Hippocampal formation (tissue), 2 donors: ENCODE measurements at places on chromosomes 4 and X.
A peak's percentile ranks its signal among the peaks of the same experiment; 100 is the strongest.

DNA sequence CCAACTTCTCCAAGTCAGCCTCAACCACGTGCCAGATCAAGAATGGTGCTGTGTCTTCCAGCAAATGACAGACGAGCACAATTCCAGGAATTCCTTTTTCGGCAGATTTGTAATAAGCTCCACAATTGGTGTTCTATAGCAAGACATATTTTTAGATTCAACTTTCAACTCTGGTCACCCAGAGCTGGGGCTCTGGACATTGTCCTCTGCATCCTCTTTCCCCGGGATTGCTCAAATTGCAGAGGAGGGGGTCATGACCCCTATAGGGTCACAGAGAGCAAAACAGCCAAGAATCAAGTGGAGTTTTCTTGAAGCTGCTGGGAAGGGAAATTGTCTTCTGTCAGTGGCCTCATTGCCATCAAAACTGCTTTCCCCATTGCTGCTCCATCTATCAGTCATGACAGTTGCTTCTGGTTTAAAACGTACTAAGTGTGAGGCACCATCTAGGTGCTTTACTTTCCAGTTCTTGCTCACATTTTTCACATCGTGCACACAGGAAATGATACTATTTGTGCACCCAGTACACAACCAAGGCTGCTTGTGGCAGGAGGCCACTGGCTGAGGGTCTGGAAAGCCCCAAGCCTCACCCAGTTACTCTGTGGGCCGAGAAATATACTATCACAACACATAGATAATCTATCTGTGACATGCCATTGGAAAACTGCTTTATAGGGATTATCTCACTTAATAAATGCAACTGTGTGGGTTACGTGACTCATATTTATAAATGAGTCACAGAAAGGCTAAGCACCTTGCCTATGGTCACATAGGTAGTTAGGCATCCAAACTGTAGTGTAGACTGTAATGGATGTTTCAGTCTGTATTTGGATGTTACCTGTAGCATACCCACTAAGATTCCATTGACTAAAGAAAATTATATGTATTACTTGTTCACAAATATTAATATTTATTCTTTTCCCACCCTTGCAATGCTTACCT lies 91.7 kb upstream of the PHOX2B start:
- no peak for DNase-seq

GRCh38 chrX:38726612-38727011 lies 74.6 kb upstream of the MID1IP1 start:
- DNase-seq, result no peak

- peak; percentile 22 for DNase-seq
Measured at GRCh38 chr4:7244751-7245320, 52.5 kb downstream of the SORCS2 start.

- DNase-seq, result no peak
Measured at GRCh38 chr4:145824463-145824862, 114.2 kb downstream of the ZNF827 start.

- no peak for DNase-seq
Measured at GRCh38 chr4:105194328-105195231, 47.9 kb downstream of the TET2 start.

DNA sequence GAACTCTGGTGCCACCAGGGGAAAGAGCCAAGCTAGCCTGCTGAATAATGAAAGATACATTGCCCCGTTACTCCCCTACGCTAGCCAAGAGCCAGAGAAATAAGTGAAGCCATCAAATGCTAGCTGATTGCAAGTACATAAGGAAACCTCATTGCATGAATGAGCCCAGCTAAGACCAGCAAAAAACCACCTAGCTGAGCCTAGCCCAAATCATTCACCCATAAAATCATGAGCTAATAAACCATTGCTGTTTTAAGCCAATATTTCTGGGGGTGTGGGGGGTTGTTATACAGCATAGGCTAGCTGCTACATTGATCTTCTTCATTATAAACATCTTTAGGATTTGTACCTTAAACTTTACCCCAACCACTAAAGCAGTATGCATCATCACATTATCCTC lies 15.4 kb upstream of the EDNRA start:
- DNase-seq, result no peak

GRCh38 chrX:105845631-105846030 lies 23.3 kb downstream of the NRK start:
- no peak for DNase-seq

GRCh38 chr4:20043991-20044390 lies 207.7 kb upstream of the SLIT2 start:
- DNase-seq, result no peak

DNA sequence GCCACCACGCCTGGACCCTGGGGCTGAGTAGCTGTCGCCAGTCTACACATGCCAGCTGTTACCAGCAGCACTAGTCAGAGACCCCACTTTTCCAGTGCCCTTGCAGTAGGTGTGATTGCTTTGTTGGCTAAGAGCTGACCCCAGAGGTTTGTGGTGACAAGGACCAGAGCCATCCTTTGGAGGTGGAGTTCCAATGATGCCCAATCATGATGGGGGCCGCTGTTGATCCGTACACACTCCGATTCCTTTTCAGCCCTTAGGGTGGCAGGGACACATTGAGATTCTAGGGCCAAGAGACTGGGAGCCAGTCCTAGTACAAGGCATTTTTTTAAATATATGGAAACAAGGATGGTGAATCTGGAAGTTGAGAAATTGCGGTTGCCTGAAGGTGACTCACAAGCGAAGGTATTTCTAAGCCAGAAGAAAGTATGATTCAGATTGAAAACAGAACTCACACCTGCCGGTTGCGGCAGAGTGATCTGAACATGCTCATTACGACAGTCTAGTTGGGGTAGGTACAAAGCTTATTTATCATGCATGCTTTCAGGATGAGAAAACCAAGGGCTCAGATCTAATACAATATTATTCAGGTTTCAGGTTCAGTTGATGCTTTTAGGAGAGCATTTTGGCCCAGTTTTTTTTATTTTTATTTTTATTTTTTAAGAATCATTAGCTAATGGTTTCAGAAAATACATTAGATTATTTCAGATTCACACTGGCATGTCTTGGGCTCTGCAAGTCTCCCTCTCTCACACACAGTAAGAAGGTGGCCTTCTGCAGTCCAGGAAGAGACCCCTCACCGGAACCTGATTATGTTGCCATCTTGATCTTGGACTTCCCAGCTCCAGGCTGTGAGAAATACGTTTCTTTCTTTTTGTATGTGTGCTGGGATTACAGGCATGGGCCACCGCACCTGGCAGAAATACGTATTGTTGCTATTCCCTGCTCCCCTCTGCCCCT lies 43.4 kb downstream of the SHROOM2 start:
- DNase-seq, result no peak

GRCh38 chrX:139332441-139332840 lies 198.1 kb upstream of the F9 start:
- DNase-seq, result no peak

GRCh38 chr4:171565130-171565788 lies 247.9 kb upstream of the GALNTL6 start:
- DNase-seq, result no peak

- no peak for DNase-seq
Measured at GRCh38 chrX:15438332-15438731, 54.1 kb upstream of the VEGFD start.

DNA sequence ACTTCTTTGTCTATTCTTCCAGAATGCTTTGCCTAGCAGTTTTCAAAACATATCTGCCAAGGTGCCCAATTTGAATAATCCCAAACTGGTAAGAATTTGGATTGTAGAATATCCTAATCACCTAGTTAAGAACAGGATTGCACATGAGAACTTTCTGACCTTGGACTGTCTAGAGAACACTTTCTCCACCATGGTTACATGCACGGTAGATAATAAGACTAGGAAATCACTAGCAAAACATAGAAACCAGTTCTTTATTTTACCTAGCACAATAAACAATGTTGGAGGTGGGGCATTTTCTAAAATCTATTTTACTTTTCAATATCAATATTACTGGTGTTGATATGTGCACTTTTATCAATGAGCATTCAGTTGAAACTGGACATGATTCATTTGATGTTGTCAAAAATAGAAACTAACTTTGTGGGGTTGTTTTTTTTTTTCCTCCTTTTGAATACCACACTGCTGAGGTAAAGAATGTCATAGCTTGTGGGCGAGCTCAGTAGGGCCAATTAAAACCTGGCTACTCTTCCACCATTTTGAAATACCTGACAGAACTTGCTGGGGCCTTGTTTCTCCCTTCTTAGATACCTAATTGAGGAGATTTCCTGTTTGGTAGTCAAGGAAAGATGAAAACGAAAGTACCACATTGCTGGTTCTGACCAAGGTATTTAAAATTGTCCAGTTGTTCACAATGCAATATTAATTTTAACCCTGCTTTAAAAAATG lies 10.4 kb downstream of the MID1IP1 start:
- no peak for DNase-seq

GRCh38 chr4:107689912-107690587 lies 30.0 kb downstream of the PAPSS1 start:
- DNase-seq, result peak; percentile 11

- DNase-seq, result no peak
Measured at GRCh38 chr4:159142241-159142640, 39.4 kb downstream of the RAPGEF2 start.

DNA sequence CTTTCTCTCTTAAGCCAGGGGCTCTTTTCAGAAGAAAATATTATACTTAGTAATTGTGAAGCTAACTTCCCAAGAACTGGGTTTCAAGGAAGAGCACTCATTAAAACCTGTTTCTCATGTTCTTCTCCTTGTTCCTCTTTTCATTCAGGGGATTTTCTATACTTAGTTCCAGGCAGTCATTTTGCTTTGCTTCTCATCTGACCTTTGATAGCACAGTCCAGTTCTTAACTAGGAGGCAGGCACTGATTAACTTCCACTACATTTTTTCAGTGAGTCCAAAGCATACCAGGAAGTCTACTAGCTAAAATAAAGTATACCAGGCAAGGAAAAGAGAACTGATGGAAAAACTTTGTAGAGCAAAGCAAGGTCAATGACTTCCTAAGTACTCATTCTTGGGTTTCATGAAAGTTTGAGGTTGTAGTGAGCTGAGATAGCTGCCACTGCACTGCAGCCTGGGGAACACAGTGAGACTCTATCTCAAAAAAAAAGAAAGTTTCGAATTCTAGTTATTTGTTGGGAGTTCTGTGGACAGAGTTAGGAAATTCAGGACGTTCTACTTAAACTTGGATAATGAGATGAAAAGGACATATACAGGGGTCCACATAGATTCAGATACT lies 190.1 kb upstream of the HS3ST1 start:
- no peak for DNase-seq

GRCh38 chr4:156182269-156182668 lies 228.6 kb upstream of the CTSO start:
- no peak for DNase-seq

GRCh38 chr4:101356928-101357327 lies 9.6 kb upstream of the PPP3CA start:
- DNase-seq, result no peak

DNA sequence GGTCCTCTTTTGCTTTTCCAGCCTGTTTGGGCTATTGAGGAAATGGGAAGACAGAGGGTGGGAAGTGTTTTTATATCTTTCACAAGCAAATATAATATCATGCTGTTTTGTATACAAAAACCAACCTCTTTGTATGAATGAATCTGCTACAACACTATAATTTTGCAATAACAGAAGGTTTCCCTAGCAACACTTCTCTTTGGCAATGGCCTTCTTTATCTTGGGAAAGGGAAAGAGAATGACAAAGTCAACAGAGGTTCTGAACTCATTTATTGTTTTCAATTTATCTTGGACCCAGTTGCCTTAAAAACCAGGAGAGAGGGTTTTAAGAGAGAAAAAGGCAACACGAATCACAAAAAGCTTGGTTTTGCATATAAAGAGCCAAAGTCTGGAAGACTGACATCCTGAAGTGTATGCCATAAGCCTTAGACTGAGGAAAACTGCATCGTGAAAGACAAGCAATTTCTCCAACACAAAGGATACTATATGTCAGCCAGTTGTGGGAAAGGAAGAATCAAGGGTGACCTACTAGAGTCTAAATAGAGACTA lies 121.8 kb upstream of the FAM241A start:
- DNase-seq, result no peak

- no peak for DNase-seq
Measured at GRCh38 chr4:576245-576821, at the start of gene TMEM271. TSS of gene TMEM271 (minus strand) at chr4:576295. CDS start at chr4:576062, 233 bp downstream.

- DNase-seq, result no peak
Measured at GRCh38 chr4:40547789-40548132, 81.9 kb downstream of the RBM47 start.

DNA sequence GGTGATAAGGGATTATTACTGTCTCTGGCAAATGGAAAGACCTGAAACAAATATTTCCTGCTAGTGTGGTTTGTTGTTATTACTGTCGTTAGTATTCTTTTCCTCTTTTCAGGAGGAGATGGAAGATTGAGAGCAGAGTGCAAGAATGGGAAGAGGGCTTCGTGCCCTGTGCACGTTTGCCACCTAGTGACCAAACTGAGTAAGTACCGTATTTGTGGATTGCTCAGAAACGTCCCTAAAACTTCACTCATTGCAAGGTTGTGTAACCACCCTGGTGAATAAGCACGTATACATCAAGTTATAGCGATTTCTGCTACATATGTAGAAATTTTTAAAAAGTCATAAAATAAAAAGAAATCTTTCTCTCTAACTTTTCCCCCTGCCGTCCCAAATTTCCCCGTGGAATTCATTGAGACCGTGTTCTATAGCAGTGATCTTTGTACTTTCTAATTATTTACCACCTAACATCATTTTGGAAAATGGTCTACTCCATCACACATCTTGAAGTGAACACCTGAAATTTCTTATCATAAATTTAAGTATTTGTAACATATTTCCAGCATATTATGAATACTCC lies 24.3 kb downstream of the LINC00632 start:
- DNase-seq, result peak; percentile 61

DNA sequence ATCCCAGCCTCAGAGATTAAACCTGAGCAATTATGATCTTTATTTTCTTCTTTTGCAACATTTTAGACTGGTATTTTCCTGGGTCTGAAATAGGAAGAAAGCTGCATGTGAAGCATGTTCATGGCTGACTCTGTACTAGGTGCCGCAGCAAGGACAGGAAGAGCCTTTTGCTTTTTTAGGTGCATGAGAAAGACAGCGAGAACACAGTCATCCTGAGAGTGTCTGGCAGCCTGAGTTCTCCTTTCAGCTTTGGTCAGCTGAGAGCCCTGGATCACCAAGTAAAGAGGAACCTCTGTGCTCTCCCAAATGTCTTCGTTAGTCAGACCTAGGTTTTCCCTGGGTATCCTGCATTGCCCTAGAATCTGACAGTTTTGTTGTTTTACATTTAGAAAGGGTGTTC lies 29.8 kb downstream of the FAM149A start:
- DNase-seq, result peak; percentile 26
